Trophoblast cell (in vitro differentiated cells and primary cell): ENCODE measurements at places on chromosomes 7 and 10.

DNA sequence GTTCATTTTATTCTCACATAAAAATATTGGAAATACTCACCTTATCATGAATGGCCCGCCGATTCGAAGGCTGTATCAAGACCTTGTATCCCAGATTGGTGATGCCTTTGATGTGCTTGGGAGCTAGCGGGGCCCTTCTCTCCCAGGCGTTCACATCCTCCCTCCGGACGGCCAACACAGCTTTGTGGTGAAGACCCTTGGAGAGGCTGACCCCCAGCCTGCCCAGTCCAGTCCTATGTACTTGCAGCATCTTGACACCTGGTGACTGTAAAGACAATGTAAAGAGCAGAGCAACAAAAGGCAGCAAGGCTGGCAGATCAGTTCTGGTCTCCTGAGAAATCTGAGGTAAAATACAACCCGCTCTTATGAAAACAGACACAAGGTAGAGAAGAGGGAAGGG, 10.6 kb downstream of the AASS start:
- H3K27ac ChIP-seq, result no peak overlapping the region
- H3K4me3 ChIP-seq, result no peak overlapping the region
- H3K4me1 ChIP-seq, result no peaks in the 10 kb centered on the region
- no peaks in the 10 kb centered on the region for H3K27me3 ChIP-seq
- DNase-seq, result no peak
- peaks cover 3% of the 10 kb centered on the region for H3K36me3 ChIP-seq

GRCh38 chr10:71719042-71719441, 536 bp downstream of the C10orf105 start:
- H3K36me3 ChIP-seq, result no peaks in the 10 kb centered on the region
- no peak overlapping the region for H3K4me3 ChIP-seq
- no peak for DNase-seq

DNA sequence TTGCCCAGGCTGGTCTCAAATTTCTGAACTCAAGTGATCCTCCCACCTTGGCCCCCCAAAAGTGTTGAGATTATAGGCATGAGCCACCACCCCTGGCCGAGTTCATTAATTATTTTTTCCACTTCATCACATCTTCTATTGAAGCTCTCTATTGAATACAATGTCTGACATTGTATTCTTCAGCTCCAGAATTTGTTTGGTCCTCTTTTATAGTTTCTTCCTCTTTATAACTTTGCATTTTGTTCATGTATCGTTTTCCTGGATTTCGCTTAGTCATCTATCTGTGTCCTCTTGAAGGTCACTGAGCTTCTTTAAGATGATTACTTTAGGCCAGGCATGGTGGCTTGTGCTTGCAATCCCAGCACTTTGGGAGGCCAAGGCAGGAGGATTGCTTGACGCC, 30.2 kb downstream of the NOM1 start:
- H3K36me3 ChIP-seq, result no peaks in the 10 kb centered on the region
- no peaks in the 10 kb centered on the region for H3K27me3 ChIP-seq
- H3K4me3 ChIP-seq, result no peak overlapping the region
- no peak overlapping the region for H3K27ac ChIP-seq

- no peaks in the 10 kb centered on the region for H3K27me3 ChIP-seq
- H3K4me3 ChIP-seq, result no peak overlapping the region
- H3K36me3 ChIP-seq, result no peaks in the 10 kb centered on the region
Measured at GRCh38 chr10:123348691-123349572, 194.7 kb downstream of the BUB3 start.
